ENCODE measurements at places on chromosomes 5 and 9.

DNA sequence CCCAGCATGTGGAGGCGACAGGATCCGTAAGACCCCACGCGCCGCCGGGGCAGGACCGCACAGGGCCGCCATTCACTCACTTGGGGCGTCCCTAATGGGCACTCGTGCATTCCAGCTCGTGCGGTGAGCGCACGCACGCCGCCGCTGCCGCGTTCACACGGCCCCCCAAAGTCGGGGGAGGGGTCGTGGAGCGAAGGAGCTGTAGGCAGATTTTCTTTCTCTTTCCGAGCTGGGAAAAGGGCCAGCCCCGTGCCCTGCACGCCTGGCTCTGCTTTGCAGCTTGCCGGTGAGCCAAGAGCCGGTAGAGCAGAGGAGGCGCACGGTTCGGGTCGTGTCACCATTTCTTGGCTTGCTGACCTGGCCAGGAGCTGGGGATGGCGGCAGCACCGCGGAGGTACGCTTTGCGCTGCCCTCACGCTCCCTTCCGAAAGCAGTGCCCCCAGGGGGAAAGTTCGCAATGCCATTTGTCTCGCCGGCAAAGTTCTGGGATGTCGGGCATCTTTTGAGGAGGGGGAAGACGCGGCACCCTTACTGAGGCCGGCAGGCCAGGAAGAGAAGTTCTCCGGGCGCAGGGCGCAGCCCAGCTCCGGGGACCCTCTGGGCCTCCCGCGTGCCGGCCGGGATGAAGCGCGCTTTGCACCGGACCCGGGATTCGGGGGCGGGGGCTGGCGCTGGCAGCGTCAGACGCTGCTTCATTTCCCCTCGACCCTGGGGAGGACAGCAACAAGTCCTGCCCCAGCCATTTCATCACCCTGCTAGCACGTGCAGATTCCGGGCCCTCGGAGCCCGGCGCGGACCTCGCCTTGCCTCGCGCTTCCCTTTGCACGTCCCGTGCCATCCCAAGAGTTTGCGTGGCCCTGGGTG, 898 bp downstream of the STC2 start:
- no peak for DNase-seq

GRCh38 chr5:154577416-154577815, 99.4 kb upstream of the HAND1 start:
- no peak for DNase-seq

- no peak for DNase-seq
Observed at GRCh38 chr9:109922617-109923470, 142.8 kb downstream of the PALM2AKAP2 start.

DNA sequence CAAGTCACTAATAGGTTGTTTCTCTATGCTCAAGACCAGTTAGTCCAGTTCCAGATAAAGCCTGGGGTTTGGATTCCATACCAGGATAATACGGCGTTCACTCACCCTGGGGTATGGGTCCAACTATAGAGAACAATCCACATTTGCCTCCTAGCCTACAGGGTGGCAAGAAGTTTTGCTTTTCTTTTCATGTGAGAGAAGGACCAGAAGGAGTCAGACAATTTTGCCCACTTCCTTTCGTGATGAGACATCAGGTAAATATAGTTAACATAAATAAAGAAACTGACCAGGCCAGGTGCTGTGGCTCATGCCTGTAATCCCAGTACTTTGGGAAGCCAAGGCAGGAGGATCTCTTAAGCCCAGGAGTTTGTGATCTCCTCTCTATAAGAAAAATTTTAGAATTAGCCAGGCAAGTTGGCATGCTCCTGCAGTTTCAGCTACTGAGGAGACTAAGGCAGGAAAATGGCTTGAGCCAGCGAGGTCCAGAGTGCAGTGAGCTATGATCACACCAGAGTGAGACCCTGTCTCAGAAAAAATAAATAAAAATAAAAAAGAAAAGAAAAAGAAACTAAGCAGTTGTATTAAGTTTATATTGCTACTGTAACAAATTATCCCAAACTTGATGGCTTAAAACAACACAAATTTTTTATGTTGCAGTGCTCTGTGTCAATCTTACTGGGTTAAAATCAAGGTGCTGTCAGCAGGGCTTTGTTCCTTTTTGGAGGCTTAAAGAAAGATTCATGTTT, 7.5 kb upstream of the REEP5 start:
- no peak for DNase-seq

DNA sequence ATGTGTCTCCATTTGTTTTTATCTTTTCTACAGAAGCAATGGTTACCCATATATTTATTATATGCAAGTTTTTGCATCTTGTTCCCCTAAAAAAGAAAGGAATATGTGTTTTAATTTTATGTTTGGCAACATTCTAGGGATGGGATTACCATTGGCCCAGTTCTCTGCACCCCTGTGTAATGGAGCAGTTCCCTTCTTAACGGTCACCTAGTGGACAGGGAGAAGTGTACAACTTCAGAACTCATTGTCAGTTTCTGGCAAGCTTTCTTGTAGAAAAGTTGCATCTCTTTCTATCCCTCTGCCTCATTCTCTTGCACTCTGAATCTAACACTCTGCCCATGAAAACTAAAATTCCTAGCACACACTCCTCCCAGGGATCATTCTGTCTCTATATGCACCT, 78.2 kb downstream of the DOCK8 start:
- no peak for DNase-seq

GRCh38 chr5:71589903-71590302, 2.8 kb downstream of the MCCC2 start:
- DNase-seq, result no peak

DNA sequence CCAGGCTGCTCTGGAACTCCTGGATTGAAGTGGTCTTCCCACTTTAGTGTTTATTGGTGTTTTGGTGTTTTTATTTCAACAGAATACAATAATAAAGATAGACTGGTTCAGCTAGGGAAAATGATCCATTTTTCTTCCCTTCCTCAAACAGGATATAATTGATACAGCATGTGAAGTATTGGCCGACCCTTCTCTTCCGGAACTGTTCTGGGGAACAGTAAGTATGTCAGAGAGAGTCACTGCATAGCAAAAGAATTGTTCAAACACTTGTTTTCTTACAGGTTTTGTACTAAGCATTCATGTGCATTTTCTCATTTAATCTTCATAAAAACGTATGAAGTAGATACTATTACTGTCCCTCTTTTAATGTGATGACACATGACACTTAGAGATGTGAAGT, 31.6 kb downstream of the NUP188 start:
- DNase-seq, result no peak

- no peak for DNase-seq
Observed at GRCh38 chr5:68325065-68325580, 109.6 kb downstream of the PIK3R1 start.

DNA sequence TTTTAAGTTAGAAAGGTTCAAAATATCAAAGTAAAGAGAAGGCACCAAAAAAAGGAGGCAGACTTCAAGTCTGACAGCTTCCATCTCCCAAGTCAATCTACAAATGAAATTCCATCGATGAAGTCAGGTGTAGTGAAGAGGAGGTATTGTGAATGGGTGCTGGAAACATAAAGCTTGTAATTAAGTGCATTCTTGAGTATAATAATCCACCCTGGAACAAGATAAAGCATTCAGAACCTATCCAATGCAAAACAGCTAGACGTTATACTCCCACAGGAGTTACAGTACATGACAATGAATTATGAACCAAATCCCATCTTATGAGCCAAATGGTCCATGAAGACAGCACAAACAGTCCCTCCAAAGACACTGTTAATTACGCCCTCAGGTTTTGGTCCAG, 22.3 kb downstream of the BNC2 start:
- DNase-seq, result no peak

DNA sequence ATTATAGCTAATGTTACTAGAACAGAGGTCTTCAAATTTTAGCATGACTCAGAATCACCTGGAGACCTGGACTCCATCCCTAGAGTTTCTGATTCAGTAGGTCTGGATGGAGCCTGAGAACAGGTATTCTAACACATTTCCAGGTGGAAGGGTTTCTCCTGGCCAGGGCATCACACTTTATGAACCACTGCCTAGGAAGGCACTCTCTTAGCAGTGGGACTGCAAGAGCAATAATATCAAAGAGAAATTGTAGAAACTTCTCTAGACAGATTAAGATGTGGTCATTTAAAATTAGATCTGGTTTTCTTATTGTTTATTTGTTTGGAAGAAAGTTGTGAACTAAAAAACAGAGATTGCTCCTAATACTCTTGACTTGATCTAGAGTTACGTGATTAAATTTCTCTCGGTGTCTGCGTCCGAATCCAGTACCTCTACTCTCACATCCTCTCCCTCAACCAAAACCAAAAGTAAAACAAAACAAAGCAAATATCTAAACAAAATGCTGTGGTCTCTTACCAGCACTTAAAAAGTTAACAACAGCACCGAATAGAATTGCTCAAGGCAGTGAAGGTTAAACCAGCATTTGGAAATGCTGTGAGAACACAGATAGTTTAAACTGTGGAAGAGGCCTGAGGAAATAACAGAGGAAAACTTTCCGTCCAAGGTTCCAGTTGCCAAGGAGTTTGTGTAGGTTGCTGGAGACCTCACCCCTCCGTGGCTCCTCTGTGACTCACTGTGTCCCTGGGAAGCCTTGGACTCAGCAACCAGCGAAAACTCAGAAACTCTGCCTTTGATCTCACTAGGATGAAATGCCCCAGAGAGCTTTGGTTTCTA, 193.4 kb downstream of the ARRDC3 start:
- no peak for DNase-seq

DNA sequence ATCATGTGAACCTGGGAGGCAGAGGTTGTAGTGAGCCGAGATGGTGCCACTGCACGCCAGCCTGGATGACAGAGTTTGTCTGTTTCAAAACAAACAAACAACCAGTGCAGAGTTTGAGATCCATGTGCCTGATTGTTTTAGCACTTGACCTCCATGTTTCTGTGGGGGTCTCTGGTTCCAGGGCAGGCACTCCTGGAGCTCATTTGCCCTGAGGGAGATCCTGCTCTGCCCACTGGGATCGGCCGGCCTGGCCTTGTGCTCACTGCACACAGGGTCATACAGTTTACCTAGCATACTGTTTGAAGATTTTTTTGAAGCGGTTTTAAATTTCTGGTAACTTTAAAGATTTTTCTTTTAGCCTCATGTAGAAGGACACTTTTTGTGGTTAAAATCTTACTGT, 78.4 kb downstream of the EHMT1 start:
- DNase-seq, result no peak

GRCh38 chr5:6449465-6450158, 953 bp downstream of the UBE2QL1 start:
- no peak for DNase-seq

- no peak for DNase-seq
Observed at GRCh38 chr9:118686959-118687358, 682.3 kb downstream of the BRINP1 start.

GRCh38 chr9:94783102-94783682, 56.7 kb downstream of the AOPEP start:
- no peak for DNase-seq

DNA sequence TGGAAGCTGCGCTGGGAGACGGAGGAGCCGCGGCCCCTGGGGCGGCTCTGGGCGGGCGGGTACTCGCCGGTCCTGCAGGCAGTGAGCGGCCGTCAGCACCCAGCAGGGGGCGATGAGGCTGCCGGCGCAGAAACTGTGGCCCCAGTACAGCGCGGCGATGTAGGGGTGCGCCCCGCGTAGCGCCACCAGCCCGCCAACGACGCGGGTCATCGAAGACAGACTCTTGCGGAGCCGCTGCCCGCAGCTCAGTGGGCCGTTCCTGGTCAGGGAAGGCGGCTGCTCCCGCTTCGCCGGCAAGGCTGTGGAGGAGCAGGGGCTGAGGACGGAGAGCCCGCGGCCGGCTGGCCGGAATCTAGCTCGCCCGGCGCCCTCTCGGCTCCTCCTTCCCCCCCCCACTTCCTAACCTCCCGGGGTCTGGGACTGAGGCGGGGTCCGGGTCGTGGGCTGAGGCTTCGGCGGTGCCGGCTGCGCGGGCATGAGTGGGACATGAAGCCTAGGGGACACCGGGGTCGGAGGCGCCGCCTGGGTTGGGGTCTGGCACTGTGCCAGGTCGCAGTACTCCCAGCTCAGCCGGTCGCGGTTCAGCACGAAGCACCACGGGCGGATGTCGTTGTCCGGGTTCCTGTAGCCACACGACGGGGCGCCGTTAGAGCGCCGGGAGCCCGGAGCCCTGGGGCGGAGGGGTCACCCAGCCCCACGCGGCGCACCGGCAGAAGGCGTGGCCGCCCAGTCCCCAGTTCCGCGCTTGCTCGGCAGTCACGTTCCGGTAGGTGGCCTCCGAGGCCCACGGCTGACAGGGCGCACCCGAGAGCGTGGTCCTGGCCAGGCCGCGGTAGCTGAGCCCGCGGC, 3.6 kb upstream of the PFN3 start:
- peak; percentile 47 for DNase-seq

DNA sequence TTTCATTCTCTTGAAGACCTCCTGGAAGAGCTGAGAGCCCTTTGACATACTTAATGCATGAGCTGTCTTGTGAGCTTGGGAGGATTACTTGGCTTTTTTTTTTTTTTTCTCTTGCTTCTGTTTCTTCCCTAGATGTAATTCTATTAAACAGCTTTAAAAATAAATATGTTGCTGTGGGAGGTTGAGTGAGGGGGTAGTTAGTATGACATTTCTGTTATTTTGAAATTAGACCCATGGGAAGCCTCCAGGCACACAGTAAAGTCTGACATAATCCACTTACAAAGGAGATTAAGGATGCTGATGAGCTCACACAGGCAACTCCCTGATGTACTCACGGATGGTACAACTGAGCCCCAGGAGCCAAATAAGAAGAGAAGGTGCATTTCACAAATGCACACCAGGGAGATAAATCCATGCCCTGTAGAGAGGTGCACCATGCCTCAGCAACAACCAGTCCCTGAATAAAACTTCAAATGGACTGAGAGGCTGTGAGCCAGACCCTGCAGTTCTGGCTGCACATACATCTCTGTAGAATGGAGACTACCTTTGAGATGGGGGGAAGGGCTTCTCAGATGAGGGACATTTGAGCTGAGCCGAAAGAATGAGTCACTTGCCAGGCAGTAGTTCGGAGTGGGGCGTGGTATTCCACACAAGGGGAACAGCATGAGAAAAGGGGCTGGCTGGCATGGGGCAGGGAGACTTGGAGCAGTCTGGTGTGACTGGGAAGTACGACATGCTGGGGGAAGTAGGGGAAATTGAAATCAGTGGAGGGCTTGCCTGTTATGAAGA, 68.7 kb downstream of the ACTL7B start:
- no peak for DNase-seq

DNA sequence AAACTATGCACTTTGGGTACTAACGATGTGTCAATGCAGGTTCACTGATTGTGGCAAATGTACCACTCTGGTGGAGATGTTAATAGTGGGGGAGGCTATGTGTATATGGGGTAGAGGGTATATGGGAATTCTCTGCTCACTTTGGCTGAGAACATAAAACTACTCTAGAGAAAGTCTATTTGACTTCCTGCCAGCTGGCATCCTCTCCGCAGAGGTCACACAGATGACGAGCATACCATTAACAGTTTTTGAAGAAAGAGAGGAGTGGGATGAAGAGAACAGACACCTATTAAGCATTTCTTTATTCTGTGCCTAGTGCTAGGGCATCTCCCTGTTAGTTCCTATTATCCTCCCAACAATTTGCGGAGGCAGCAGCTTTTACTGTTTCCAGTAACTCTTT, 58.4 kb upstream of the TRIM32 start:
- DNase-seq, result no peak

GRCh38 chr5:14036514-14036913, 92.0 kb upstream of the DNAH5 start:
- no peak for DNase-seq

GRCh38 chr5:78803353-78803752, 154.8 kb upstream of the LHFPL2 start:
- DNase-seq, result no peak

Data from activated naive CD4-positive, alpha-beta T cell (primary cell).